ENCODE measurements at places on chromosomes 5 and 9.

DNA sequence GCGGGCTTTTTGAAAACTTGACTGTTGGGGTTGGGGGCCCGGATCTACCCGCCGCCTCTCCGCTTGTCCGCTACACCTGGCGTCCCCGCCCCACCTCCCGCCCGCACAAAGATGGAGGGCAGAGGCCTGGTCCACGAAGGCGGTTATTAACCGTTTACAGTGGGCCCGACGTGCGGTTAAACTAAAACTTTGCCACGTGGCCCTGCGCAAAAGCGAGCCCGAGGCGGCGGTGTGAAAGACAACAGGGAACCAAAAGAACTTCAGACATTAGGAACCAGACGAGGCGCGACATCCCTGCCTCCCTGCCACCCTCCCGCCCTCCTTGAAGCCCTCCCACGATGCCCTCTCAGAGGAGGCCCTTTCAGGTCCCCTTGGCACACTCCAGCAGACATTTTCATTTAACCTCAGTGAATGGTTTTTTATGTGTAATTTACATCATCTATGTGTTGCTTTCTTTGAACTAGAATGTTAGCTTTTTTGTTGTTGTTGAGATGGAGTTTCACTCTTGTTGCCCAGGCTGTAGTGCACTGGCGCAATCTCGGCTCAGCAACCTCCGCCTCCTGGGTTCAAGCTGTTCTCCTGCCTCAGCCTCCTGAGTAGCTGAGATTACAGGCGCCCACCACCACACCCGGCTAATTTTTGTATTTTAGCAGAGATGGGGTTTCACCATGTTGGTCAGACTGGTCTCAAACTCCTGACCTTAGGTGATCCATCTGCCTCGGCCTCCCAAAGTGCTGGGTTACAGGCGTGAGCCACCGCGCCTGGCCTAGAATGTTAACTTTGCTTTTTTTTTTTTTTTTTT is 999 bp upstream of the HNRNPA0 start:
- DNase-seq: no peak

DNA sequence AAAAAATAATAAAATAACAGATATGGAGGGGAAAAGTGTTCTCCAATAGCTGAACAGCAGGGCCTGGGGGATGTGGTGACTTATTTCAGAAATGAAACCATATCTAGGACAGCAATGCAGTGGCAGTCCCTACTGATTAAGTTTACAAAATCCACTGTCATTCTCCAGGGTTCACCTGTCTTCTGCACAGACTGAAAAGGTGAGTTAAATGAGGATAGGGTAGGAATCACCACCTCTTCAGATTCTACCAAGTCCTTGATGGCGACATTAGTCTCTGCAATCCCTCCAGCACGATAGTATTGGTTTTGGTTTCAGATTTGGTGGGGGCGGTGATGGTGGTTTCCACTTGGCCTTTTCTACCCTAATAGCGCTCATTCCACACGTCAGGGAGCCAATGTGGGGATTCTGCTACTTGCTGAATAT is 32.3 kb upstream of the NPM1 start:
- no peak for DNase-seq

DNA sequence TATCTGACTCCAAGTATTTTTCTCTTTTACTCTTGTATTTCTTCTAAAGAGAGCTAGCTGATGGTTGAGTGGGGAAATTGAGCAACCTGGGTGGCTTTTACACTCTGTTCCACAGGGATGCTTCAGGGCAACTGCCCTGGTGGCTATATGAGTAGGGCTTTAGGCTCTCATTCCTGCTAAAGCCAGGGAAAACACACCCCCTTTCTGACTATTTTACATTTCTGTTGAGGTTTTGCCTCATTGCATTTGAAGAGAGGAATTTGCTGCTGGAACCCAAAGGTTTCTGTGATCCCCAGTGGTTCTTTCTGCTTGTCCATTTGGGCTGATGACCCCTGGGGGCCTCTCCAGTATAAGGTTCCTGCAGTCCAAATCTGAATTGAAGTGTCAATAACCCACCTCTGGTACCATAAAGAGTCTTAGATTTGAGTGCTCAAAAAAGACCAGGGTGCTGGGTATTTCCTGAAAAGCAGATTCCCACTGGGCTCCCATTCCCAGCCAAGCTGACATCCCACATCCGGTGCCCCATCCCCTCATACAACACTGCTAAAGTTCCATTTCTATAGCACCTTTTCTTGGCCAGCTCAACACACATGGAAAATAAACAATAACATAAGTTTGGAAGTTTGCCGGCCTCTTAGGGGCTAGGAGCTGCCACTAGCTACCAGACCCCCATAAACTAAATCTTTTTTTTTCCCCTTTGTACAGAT is 59.5 kb downstream of the PAPPA start:
- DNase-seq: no peak

DNA sequence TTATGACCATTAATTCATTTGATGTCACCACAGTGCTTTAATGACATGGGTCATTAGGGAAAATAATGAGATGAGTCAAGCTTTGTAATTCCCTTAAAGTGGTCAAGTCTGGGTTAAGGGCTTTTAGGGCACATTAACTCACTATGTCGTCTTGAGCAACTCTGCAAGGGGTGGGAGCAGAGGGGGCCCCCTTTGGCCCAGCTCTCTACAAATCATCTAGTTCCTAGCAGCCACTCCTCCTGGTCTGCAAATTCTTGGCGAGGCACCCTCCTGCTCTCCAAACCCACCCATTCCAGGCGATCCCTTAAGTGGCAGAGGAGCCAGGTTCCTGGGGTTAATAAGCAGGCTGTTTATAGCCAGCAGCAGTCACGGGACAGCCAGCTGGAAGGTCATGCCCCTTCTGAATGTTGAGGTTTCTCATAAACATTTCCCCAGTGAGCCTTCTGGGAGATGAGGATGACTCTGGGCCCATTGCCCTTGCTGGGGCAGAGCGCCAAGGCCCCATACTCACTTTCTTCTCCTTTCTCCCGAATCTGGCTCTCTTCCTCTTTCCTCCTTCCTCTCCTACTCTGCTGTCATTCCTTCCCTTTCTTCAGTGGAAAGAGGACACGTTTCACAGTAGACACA is 14.3 kb upstream of the GPX3 start:
- DNase-seq: no peak

DNA sequence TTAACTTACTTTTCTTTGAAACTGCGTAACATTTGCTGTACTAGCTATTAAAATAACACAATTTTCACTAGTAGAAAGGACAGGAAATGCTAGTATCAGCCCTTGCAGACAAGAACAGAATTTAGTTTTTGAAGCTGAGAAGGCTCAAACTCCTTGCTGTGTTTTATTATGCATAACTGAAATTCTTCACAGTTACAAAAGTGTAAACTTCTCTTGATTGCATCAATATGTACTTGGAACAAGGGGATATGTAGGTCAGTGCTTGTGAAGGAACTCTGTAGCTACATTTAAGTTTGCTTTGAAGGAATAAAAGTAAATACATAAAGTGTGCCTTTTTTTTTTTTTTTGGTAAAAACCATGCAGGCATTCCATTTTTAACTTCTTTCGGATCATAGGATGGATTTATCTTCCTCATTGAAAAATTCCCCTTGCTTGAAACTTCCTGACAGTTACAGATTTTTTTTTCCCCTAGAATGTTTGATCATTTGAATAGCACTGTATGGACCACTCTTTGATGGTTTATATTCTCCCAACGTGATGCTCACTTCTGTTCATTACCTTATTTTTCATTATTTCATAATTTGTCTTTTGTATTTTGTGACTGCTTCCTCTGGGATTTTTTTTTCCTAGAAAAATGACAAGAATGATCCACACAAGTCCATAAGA is 94.9 kb upstream of the DAB2 start:
- DNase-seq: no peak

GRCh38 chr5:175575301-175575700 is 82.6 kb upstream of the HRH2 start:
- DNase-seq: no peak

Measured in NCI-H2171 (cell line).